Activated T-helper 1 cell treated with anti-CD3 and anti-CD28 coated beads, Interleukin-12 subunit alpha, Interleukin-12 subunit beta, Interleukin-2, Interleukin-4 antibody, amounts not matched to agents 30 ng/mL and 10 ng/mL and 1 ng/mL, durations not matched to agents 14 hours and 24 hours and 36 hours (primary cell): ENCODE measurements at places on chromosomes 12 and 14.

GRCh38 chr12:71958056-71958455 is 19.4 kb downstream of the TPH2 start:
- no peak for DNase-seq
- H3K4me1 ChIP-seq: no peaks in the 10 kb centered on the region
- no peaks in the 10 kb centered on the region for H3K36me3 ChIP-seq
- H3K27ac ChIP-seq: no peak overlapping the region

DNA sequence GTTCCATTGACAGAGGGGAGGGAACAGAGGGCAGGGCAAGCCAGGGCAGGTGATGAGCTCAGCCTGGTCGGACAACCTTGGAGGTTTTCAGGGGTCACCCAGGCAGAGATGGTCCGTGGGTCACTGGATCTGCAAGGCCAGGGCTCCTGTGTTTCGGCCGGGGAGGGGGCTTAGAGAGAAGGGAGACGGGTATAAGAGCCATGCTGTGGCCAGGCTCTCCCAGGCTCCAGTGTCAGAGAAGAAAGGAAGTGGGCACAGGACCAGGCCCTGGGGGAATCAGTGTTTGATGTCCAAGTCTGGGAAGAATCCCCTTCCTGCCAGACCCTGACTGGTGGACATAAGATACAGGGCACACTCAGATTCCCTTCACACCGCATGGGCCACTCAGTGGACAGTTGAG is 36.9 kb downstream of the DIO3 start:
- no peaks in the 10 kb centered on the region for H3K27me3 ChIP-seq
- H3K27ac ChIP-seq: no peak overlapping the region
- peaks cover 10% of the 10 kb centered on the region for H3K36me3 ChIP-seq
- H3K4me1 ChIP-seq: peaks cover 47% of the 10 kb centered on the region
- no peak overlapping the region for H3K4me3 ChIP-seq
- no peak for DNase-seq

GRCh38 chr12:107302649-107303341 is 209.4 kb upstream of the CRY1 start:
- no peaks in the 10 kb centered on the region for H3K36me3 ChIP-seq
- H3K27ac ChIP-seq: no peak overlapping the region
- peaks cover 12% of the 10 kb centered on the region for H3K27me3 ChIP-seq

GRCh38 chr14:36879558-36879957 is 217.9 kb downstream of the PAX9 start:
- H3K4me3 ChIP-seq: no peak overlapping the region
- H3K27me3 ChIP-seq: no peaks in the 10 kb centered on the region
- no peak for DNase-seq
- H3K27ac ChIP-seq: no peak overlapping the region
- no peaks in the 10 kb centered on the region for H3K4me1 ChIP-seq

GRCh38 chr14:68608574-68608962 is 184.3 kb downstream of the ZFP36L1 start:
- H3K27me3 ChIP-seq: no peaks in the 10 kb centered on the region
- H3K4me1 ChIP-seq: peaks cover 9% of the 10 kb centered on the region
- DNase-seq: no peak
- no peaks in the 10 kb centered on the region for H3K36me3 ChIP-seq

- no peaks in the 10 kb centered on the region for H3K27me3 ChIP-seq
- no peak for DNase-seq
- no peaks in the 10 kb centered on the region for H3K4me1 ChIP-seq
- no peaks in the 10 kb centered on the region for H3K36me3 ChIP-seq
These were observed 152.0 kb upstream of the AVPR1A start for GRCh38 chr12:63302941-63303536.

DNA sequence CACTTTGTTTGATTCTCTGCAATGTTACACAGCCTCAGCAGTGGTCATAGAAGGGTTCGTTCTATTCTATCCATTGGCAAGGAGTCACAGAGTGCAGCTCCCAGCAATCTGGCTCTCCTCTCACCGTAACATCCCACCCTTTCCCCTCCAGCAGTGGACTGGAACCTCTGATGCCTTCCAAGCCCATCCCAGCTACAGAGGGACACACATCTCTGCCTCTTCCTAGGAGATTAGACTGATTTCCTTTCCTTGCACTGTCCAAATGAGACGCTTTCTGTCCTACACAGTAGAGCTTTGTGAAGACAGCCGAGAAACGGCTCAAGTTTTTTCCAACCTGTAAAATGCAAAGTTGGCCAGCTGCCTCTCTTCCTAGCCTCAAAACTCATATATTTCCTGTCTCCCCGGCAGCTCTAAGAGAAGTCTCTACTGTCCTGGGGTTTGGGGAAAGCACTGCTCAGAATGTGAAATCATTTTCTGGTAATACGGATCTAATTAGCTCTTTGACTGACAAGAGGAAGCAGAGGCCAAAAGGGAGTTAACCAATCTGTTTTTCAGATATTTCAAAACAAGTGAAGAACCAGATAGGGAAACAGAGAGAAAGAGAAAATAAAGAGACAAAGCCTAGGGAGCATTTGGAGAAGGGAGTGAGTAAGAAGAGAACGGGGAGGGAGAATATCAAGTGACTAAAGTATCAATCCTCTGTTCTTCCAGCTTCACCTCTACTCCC is 516 bp downstream of the NINJ2 start:
- H3K4me3 ChIP-seq: peak overlapping the region; percentile 69
- H3K27me3 ChIP-seq: no peaks in the 10 kb centered on the region
- no peak for DNase-seq
- H3K27ac ChIP-seq: peak overlapping the region; percentile 78
- H3K36me3 ChIP-seq: peaks cover 1% of the 10 kb centered on the region

- peak overlapping the region; percentile 64 for H3K4me3 ChIP-seq
- peaks cover 82% of the 10 kb centered on the region for H3K4me1 ChIP-seq
- peak overlapping the region; percentile 88 for H3K27ac ChIP-seq
- peaks cover 31% of the 10 kb centered on the region for H3K36me3 ChIP-seq
- no peak for DNase-seq
These were observed 2.1 kb upstream of the PTPN6 start for GRCh38 chr12:6948873-6949594.

DNA sequence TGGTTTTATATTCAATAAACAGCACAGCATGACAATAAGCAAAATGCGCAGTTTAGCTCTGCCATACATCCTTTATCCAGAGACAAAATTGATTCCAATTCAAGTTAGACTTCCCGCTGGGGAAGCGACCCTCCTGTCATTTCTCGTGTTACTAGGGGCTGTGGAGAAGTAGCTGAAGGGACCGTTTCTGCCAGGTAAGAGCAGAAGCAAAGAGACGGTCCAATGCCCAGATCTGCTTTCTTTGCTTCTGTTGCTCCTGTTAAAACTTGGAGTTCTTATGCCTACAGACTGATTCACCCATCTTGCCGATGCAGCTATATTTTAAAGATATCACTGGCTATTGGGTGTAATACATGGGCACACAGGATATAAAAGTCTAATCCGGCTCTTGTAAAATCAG is 156.8 kb upstream of the AVPR1A start:
- H3K36me3 ChIP-seq: no peaks in the 10 kb centered on the region
- no peaks in the 10 kb centered on the region for H3K27me3 ChIP-seq
- no peak overlapping the region for H3K27ac ChIP-seq
- DNase-seq: no peak
- H3K4me3 ChIP-seq: no peak overlapping the region

- H3K4me3 ChIP-seq: no peak overlapping the region
- no peak overlapping the region for H3K27ac ChIP-seq
- H3K36me3 ChIP-seq: no peaks in the 10 kb centered on the region
- H3K27me3 ChIP-seq: no peaks in the 10 kb centered on the region
- H3K4me1 ChIP-seq: no peaks in the 10 kb centered on the region
These were observed 105.7 kb downstream of the PDE3A start for GRCh38 chr12:20474016-20474415.

GRCh38 chr12:114976372-114976771 is 292.4 kb upstream of the TBX3 start:
- H3K36me3 ChIP-seq: no peaks in the 10 kb centered on the region
- H3K27ac ChIP-seq: no peak overlapping the region
- H3K4me1 ChIP-seq: no peaks in the 10 kb centered on the region
- DNase-seq: no peak
- no peak overlapping the region for H3K4me3 ChIP-seq

DNA sequence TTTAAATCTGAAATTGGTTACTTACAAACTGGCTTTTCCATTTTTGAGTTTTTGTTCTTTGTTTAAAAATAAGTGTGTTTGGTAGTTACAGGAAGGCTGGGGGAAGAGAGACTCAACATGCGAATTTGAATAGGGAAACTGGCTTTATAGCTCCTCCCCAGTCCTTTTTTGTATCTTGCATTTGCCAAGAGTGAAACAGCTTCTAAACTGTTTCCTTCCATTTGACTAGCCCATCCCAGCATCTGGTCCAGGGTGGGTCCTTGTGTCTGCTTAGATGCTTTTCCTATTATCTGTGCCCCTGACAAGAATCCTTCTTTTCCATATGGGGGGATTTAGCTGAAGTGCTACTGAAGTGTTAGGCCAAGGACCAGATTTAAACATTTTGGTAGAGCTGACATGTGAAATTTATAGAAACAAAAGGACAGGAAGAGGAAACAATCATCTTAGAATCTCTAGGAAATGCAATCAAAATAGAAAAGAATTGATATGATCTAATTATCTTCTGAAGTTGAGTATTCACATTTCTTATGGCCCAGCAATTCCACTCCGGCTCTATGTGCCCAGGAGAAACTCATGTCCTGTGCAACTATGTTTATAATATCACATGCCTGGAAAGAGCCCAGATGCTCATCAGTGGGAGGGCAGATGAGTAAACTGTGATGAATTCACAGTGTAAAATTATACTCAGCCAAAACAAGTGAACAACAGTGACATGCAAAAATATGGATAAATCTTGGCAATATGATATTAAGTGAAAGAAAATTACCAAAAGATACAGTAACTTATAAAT is 7.4 kb downstream of the SMOC1 start:
- H3K27ac ChIP-seq: no peak overlapping the region
- H3K4me3 ChIP-seq: no peak overlapping the region
- H3K27me3 ChIP-seq: peaks cover 7% of the 10 kb centered on the region
- no peaks in the 10 kb centered on the region for H3K4me1 ChIP-seq
- H3K36me3 ChIP-seq: no peaks in the 10 kb centered on the region

DNA sequence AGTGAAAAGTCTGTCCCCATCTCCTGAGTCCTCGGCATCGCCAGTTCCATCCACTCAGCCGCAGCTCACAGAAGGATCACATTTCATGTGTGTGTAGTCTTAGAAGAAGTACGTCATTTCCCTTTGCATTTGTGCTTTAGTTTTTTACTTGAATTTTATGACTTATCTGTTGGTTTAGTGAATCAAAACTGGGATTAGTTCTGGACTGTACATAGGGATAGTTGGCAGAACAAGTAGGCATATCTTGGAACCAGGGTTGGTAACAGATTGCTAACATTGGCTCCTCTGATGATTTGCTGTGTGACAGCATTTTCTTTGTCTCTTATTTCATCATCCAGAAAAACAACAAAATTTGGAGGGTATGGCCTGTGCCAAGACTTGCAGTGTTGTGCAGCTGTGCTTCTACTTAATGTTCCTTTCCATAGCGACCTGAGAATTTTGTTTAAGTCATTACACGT is 69.6 kb upstream of the AEBP2 start:
- H3K4me3 ChIP-seq: no peak overlapping the region
- no peak overlapping the region for H3K27ac ChIP-seq
- H3K36me3 ChIP-seq: no peaks in the 10 kb centered on the region
- no peaks in the 10 kb centered on the region for H3K27me3 ChIP-seq
- no peak for DNase-seq
- H3K4me1 ChIP-seq: no peaks in the 10 kb centered on the region

- no peak for DNase-seq
- no peaks in the 10 kb centered on the region for H3K27me3 ChIP-seq
- no peaks in the 10 kb centered on the region for H3K4me1 ChIP-seq
- H3K4me3 ChIP-seq: no peak overlapping the region
These were observed 400.5 kb downstream of the ADAMTS20 start for GRCh38 chr12:43151441-43151981.

DNA sequence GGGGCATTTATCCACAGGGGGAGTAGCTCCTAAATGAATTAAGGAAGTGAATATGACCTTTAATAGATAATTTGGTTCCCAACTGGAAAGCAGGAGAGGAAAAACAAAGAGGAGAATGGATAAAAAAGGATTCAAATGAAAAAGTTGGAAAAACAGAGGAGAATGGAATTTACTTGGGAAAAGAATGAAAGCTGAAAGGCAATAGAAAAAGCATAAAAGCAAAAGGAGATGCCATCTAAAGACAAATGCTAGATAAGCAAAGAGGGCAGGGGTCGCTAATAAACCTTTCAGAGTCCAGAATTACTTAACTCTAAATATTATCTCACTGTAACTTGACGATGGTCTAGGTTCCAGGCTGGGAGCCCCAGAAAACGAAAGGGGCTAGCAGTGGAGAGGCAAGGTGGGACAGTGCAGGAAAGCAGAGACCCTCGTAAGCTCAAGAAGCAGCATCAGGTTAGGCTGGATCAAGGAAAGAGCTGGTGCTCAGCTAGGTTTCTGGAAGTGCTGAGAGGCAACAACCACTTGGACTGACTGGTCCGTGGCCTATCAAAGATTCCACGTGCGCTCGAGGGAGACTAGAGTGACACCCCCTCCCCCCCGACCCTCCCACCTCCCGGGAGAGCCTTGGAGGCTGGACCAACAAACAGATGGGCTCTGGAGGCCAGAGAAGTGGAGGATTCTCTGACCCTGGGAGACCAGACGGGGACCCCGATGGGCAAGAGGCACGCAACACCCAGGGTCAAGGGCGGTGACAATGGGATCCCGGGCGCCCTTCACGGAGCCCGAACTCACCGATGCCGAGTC is 1.2 kb downstream of the SLC2A13 start:
- peaks cover 38% of the 10 kb centered on the region for H3K27me3 ChIP-seq
- peak overlapping the region; percentile 78 for H3K4me3 ChIP-seq
- H3K27ac ChIP-seq: no peak overlapping the region
- DNase-seq: no peak
- peaks cover 30% of the 10 kb centered on the region for H3K4me1 ChIP-seq
- H3K36me3 ChIP-seq: no peaks in the 10 kb centered on the region

DNA sequence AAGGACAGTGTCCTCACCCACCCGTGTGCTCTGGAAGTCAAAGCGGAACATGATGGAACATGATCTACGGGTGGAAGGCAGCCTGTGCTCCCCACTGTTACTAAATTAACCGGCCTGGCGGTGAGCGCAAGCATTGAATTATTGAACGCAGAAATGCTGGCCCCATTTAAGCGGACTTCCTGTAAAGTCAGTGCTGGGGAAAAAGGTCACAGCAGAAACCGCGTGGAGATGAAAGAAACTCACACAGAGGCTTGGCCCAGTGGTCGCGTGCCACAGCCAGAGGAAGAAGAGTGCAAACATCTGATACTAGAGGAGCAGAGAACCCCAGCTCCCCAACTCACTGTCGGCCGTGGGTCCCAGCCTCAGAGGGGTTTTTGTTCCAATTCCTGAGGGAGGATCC is 321.2 kb downstream of the ADGRD1 start:
- no peak overlapping the region for H3K4me3 ChIP-seq
- H3K27ac ChIP-seq: no peak overlapping the region
- H3K27me3 ChIP-seq: no peaks in the 10 kb centered on the region

DNA sequence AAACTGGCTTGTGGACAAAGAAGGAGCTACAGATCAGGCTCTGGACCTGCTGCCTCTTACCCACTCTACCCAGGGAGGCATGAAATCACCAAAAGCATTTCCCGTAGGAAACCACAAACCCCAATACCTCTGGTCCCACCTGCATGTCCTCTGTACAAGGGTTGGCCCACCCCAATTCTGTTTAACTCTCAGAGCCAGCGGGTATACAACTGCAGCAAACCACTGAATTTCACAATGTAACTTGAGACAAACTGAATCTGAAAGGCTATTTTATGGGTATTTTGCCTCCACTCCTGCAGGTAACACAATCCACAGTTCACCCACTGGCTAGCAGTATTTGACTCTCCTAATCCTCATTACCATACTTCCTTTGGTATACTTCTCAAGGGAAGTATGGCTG is 16.5 kb downstream of the SIX1 start:
- peaks cover 41% of the 10 kb centered on the region for H3K27me3 ChIP-seq
- no peak overlapping the region for H3K27ac ChIP-seq
- no peak for DNase-seq
- H3K4me3 ChIP-seq: no peak overlapping the region

GRCh38 chr14:64636208-64636979 is 67.8 kb upstream of the PLEKHG3 start:
- H3K36me3 ChIP-seq: no peaks in the 10 kb centered on the region
- peak; percentile 43 for DNase-seq
- peaks cover 9% of the 10 kb centered on the region for H3K4me1 ChIP-seq
- no peak overlapping the region for H3K4me3 ChIP-seq
